ENCODE measurements at places on chromosomes 7 and 10.
A peak's percentile ranks its signal among the peaks of the same experiment; 100 is the strongest.

DNA sequence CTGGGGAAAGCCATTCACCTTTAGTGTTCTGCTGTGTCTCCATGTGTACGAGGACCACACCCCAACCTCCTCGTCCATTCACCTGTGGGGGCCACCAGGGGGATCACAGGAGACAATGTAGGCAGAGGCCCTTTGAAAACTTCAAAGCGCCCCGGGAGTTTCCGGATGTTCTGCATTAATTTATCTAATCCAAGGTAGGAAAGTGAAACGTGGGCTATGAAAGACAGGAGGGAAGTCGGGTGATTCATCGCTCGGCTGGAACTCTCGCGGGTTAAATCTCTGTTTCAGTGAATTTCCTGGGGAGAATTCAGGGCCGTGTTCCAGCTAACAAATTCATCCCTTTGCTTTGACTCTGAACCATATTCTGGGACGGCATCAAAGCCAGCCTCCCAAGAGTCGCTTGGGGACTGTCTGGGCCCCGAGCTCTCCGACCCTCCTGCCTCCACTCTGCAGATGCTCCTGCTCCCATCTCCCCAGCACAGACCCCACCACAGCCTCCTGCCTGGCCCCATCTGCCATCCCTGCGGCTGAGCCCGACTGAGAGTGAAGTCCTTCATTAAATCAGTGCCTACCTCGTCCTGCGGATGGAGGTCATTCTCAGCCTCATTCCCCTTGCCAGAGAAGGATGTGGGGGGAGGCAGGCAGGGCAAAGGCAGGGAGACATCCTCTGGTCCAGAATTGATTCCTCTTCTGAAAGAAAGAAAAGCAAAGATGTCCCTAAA lies 114.1 kb upstream of the CARD11 start:
- no peak for DNase-seq
- peaks cover 7% of the 10 kb centered on the region for H3K4me1 ChIP-seq
- no peaks in the 10 kb centered on the region for H3K36me3 ChIP-seq
- no peak overlapping the region for H3K27ac ChIP-seq

GRCh38 chr7:117269417-117269816 lies 53.4 kb downstream of the WNT2 start:
- H3K36me3 ChIP-seq, result no peaks in the 10 kb centered on the region
- DNase-seq, result peak; percentile 86
- H3K27ac ChIP-seq, result peak overlapping the region; percentile 97

DNA sequence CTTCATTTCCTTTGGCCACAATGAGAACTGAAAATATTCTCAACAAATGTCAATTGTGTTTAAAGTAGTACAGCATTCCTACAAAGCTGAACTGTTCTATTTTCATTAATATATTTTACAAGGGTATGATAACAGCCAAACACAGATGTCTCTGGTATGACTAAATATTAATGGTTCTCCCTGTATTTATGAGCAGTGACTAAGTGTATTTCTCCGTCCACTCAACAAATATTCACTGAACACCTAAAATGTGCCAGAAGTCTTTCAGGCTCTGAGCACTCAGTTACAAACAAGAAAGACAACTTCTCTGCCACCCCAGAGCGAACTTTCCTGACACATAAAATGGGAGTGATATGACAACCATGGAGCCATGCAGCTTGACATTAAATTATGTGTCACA lies 135.6 kb downstream of the VPS41 start:
- no peaks in the 10 kb centered on the region for H3K4me1 ChIP-seq
- no peak for DNase-seq
- H3K27me3 ChIP-seq, result no peaks in the 10 kb centered on the region
- 0 out of 2 replicates have a peak, but pooled peaks cover 6% of the 10 kb centered on the region for H3K36me3 ChIP-seq
- H3K27ac ChIP-seq, result no peak overlapping the region

GRCh38 chr10:80900661-80901060 lies 363.0 kb downstream of the SH2D4B start:
- H3K27ac ChIP-seq, result no peak overlapping the region
- no peak overlapping the region for H3K4me3 ChIP-seq
- no peaks in the 10 kb centered on the region for H3K27me3 ChIP-seq
- no peak for DNase-seq
- H3K4me1 ChIP-seq, result no peaks in the 10 kb centered on the region

Data from SJSA1 (cell line).